ENCODE measurements at places on chromosomes 4 and X.

DNA sequence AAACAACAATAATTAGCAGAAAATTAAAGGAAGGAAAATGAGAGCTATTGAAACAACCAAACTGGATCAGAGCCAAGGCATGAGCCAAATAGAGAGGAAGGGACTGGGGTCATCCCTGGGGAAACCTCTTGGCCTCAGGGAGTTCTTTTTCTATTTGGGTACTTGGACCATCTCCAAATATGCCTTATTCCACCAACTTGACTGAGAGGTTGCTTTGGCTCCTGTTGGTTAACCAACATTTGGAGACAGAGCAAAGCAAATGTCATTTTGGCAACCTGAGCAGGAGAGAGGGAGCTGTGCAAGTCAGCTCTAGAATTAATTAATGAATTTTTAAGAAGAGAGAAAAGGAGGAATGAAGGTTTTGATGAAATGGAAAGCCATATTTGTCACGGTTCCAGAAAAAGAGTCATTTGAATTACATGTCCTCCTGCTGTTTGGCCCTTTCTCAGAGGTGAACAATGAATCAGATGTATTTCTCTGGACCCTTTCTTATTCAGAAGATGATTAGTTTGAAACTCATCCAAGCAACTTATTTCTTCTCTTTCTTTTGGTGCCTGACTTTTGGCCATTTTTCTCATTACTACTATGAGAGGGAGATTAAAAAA, 119.1 kb downstream of the CNKSR2 start:
- DNase-seq = no peak

DNA sequence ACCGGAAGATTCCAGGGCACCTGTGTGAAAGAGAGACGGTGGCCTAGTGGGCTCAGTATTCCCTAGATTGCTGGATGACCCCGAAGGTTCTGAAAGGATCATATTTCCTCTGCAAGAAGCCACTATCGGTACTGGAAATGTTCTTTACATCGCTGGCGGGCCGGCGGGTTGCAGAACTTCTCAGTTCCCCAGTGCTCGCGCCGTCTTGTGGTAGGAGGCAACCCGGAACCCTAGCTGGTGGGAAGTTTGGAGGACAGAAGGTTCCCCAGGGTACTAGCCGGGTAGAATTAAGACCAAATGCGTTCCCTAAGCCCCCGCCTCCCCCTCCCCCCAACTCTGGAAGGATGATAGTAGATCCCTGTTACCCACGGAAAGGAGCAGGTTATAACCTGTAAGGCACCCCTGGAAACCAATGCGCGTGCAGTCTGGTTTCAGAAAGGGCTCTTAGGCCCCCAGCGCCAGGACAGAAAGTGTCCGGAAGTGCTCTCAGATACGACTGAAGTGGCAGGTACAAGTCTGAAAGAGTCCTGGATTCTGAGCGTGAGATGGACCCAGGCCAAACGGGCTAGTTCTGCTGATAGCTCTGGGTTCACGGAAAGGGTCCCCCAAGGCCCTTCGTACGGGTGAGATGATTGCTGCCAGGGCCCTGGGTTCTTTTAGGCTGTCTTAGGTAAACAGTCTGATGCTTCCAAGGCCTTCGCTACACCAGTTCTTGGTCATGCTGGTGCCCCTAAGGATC, 61.7 kb upstream of the DCAF8L1 start:
- no peak for DNase-seq

- DNase-seq = no peak
These were observed 65.2 kb upstream of the SLC7A11 start for GRCh38 chr4:138307319-138307718.

GRCh38 chr4:53608242-53608641, 17.0 kb upstream of the LNX1 start:
- no peak for DNase-seq

GRCh38 chr4:14659286-14659685, 343.0 kb upstream of the CPEB2 start:
- no peak for DNase-seq

DNA sequence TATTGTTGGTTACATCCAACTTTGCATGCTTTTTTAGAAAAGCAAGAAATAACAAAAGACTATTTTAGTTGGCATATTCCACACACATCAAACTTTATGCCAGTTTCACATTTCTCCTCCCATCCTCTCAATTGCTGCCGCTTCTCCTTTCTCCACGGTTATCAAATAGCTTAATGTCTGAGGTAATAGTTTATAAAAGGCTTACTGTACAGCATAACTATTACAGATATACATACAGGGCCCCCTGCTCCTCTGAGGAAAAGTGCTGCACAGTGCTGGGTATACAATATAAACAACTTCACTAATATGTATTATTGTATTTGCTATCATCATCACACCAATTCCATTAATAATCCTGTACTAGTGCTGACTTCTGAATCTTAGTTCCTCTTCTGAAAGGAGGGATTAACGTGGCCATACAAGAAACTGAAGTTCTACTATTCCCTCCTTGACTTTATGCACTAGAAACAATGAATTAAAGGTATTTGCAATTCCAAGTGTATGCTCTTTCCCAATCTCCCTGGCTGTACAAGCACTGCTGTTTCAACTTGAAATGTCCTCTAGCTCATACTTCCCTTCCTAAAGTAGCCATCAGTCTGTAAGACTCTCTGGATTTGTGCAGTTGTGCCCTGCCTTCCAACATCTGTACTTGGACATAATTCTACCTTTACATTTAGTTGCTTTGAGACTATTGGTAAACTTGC, 2.5 kb downstream of the CCNI start:
- DNase-seq = no peak

- DNase-seq = no peak
These were observed 17.4 kb downstream of the FAM199X start for GRCh38 chrX:104183685-104184084.

GRCh38 chr4:80507507-80507906, 172.0 kb downstream of the CFAP299 start:
- DNase-seq = no peak

GRCh38 chr4:118905566-118905965, 16.9 kb downstream of the SYNPO2 start:
- no peak for DNase-seq

GRCh38 chrX:103398421-103398864, 22.1 kb downstream of the BEX3 start:
- no peak for DNase-seq

GRCh38 chr4:151563194-151563593, 154.2 kb downstream of the FHIP1A start:
- no peak for DNase-seq

- no peak for DNase-seq
These were observed 106.8 kb downstream of the FAT4 start for GRCh38 chr4:125421547-125421946.

DNA sequence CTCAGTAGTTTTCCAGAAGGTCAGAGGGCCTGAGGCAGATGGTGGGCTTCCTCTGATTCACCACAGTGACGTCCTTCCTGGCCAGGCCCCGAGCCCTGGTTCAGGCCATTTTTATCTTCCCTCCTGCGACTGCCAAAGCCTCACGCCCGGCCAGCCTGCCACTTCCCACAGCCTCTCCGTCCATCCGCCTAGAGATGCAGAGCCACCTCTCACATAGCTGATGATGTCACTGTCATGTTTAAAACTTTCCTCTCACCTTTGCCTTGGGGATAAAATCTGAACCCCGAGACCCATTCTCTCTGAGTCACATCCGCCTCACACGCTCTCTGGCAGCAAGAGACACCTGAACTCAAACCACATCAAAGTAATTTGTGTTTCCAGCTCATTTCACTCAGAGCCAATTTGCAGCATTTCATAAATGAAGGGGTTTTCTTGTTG, 175.3 kb downstream of the QDPR start:
- peak; percentile 85 for DNase-seq

- DNase-seq = peak; percentile 57
These were observed 55.0 kb upstream of the PAK3 start for GRCh38 chrX:111041018-111041462.

GRCh38 chr4:184251670-184251980, 34.0 kb upstream of the ENPP6 start:
- no peak for DNase-seq

- DNase-seq = no peak
These were observed 7.1 kb upstream of the CNOT6L start for GRCh38 chr4:77826275-77826674.

GRCh38 chr4:633976-634598, 8.7 kb downstream of the PDE6B start:
- no peak for DNase-seq

DNA sequence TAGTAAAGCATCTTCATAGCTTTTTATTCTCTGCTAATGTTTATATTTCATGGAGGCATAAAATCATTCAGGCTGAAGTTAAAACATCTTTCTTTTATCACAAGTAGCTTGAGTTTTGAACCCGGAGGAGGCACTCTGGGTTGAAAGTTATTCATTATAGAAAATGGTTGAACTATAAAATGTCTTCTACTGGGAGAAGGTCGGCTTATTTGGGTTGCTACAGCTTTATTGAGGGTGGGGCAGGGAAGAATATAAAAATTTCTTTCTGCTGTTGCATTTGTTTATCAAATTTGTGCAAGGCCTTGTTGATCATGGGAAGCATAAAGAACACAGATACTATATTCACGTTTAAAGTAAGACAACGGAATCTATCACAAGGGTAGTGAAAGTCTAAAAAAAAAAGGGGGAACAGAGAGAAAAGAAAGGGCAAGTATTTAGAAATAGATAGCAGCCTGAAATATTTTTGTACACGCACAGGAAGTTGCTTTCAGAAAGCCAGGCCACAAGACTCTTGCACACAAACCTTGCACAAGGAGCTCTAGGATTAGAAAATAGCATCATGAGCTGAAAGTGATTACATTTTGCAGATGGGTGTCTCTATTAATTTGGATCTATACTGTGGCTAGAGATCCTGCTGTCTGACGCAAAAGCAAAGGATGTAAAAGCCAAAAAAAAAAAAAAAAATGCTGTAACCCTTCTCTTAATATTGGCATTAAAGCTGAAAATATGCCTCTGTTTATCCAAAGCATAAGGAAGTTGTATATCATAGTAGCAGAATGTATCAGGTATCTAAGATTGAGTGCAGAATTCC, 37.2 kb upstream of the FAM9C start:
- DNase-seq = peak; percentile 41

- no peak for DNase-seq
These were observed 45.4 kb downstream of the UGT2A3 start for GRCh38 chr4:68905939-68906779.

- no peak for DNase-seq
These were observed 17.7 kb downstream of the SNX25 start for GRCh38 chr4:185227131-185227551.

- no peak for DNase-seq
These were observed 83.9 kb downstream of the SATL1 start for GRCh38 chrX:85159644-85160043.

- peak; percentile 60 for DNase-seq
These were observed 123.6 kb upstream of the RBPJ start for GRCh38 chr4:26197018-26197779.

GRCh38 chrX:106246511-106246910, 78.4 kb downstream of the PWWP3B start:
- no peak for DNase-seq

DNA sequence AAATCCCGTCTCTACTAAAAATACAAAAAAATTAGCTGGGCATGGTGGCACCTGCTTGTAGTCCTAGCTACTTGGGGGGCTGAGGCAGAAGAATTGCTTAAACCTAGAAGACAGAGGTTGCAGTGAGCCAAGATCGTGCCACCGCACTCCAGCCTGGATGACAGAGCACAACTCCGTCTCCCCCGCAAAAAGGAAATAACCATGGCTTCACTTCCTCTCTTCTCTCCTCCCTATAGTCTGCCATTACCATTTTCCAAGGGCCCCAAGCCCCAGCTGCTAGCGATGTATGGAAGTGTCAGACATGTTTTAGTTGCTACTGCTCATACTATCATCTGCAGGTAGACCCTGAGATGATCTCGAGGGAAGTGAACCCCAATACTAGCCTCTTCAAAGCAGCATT, 177.3 kb upstream of the FAM9B start:
- no peak for DNase-seq

DNA sequence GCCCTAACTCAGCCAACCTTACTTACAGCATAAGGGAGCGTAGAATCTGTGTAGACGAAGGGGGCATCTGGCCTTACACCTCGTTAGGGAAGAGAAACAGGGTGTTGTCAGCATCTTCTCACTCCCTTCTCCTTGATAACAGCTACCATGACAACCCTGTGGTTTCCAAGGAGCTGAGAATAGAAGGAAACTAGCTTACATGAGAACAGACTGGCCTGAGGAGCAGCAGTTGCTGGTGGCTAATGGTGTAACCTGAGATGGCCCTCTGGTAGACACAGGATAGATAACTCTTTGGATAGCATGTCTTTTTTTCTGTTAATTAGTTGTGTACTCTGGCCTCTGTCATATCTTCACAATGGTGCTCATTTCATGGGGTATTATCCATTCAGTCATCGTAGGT, 14.6 kb downstream of the PLP1 start:
- no peak for DNase-seq

GRCh38 chr4:10006601-10007435, 14.5 kb downstream of the SLC2A9 start:
- no peak for DNase-seq

DNA sequence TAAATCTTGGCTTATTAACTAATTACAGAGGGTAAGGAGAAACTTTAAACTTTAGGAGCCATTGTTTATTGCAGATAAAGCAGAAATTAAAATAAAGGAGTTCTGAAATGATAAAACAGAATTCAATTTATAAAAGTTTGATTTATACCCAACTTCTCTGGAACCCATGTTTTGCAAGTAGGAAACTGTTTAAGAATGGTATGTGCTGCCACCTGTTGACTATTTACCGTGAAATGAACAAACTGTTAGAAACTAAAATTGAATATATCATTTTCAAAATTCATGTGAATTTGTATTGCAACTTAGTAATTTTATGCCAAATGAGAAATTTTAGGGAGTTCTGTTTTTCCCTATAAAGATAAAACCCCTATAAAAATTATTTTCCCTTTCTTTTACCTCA, 11.0 kb upstream of the TBC1D8B start:
- no peak for DNase-seq

DNA sequence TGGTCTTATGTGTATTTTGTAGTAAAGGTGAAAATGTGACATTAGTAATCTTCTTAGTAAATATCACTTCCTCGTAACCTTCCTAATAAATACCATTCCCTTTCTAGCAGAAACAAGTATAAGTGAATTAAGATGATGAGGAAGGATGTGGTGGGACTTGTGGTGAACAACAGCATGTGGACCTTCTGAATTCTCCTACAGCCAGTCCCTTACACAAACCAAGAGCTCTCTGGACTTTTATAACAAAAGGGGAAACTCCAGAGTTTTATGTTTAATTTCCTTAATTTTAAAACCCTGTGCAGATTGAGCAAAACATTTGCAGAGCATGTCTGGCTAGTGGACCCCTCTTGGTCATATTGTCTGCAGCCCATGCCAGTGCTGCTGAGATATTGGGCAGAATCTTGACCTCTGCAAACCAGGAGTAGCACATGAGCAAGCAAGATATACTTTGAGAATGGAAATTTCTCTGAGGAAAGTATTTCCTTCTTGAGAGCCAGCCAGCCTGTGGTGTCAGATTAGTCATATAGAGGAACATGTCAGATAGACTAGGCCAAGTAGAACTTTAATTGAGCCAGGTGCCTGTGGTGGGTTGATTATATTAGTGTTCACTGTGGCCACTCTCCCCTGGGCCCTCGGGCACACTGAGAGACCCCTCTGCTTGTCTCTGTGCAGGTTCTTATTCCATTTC, 328.2 kb downstream of the DKK2 start:
- DNase-seq = no peak

Data from central memory CD4-positive, alpha-beta T cell (primary cell).